ENCODE measurements at places on chromosomes 12 and 14. TPM values are rescaled to one million over a fixed set of nuclear protein-coding genes. Genes with fewer than 3 reads are reported as not detected.

GRCh38 chr14:68964300-68965093 lies 14.6 kb downstream of the ACTN1 start:
- no peak for DNase-seq

- no peak for DNase-seq
These were observed 34.2 kb downstream of the DAO start for GRCh38 chr12:108914121-108914531.

DNA sequence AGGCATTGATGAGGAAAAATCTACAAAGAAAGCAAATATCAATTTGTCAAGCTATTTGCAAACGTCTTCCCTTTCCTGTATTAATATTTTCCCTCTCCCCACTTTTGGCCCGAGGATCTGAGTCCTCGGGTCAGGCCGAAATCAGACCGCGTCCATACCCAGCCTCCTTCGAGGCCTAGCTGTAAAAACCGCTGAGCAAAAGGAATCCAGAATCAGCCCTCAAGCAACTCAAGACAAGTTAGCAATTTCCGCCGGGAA lies 353 bp upstream of the MAPK1IP1L start:
- no peak for DNase-seq

GRCh38 chr12:117040496-117040895 lies 58.7 kb downstream of the TESC start:
- DNase-seq: no peak

DNA sequence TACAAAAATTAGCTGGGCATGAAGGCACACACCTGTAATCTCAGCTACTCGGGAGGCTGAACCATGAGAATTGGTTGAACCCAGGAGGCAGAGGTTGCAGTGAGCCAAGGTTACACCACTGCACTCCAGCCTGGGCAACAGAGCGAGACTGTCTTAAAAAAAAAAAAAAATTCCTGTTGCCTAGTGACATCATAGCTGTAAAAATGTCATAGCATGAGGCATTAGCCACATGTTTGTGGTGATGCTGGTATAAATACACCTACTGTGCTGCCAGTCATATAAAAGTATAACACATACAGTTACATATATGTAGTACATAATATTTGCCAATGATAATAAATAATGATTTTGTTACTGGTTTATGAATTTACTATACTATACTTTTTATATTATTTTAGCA lies 22.2 kb downstream of the SLC41A2 start:
- DNase-seq: no peak

DNA sequence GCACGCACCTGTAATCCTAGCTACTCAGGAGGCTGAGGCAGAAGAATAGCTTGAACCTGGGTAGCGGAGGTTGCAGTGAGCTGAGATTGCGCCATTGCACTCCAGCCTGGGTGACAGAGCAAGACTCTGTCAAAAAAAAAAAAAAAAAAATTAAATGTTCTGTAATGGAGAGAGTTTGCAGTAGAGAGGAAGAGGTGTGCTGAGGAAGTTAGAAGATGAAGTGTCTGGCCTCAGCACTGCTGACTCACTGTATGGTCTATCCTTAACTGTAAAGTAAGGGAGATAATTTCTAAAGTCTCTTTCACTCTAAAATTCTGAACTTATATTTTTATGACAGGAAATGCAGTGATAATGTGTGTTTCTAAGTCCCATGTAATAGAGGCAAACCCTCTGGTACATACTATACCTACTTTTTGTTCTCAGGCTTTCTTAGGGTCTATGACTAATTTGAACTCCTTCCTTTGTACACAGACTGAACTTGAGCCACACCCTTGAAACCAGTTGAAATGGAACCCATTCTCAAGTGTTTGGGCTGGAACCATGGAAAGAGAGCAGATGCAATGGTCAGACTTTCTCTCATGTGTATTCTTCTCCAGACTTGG lies 278.1 kb upstream of the FAR2 start:
- DNase-seq: no peak

DNA sequence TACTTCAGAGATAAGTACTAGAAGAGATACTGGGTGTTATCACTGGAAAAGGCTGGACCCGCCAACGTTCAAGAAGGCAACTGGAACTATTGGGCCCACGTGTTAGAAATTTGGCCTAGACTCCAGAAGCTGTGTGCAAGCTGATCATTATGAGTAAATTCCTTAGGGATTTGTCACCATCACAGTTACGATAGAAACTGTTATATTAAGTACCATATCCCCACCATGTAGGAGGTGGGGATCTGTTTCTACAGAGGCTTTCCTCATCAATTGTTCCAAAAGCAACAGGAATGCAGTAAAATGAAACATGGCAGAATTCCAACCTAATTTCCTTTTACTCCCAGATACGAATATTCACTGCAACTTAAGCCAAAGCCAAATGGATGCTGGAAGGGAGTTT lies 170.7 kb downstream of the NOVA1 start:
- no peak for DNase-seq

DNA sequence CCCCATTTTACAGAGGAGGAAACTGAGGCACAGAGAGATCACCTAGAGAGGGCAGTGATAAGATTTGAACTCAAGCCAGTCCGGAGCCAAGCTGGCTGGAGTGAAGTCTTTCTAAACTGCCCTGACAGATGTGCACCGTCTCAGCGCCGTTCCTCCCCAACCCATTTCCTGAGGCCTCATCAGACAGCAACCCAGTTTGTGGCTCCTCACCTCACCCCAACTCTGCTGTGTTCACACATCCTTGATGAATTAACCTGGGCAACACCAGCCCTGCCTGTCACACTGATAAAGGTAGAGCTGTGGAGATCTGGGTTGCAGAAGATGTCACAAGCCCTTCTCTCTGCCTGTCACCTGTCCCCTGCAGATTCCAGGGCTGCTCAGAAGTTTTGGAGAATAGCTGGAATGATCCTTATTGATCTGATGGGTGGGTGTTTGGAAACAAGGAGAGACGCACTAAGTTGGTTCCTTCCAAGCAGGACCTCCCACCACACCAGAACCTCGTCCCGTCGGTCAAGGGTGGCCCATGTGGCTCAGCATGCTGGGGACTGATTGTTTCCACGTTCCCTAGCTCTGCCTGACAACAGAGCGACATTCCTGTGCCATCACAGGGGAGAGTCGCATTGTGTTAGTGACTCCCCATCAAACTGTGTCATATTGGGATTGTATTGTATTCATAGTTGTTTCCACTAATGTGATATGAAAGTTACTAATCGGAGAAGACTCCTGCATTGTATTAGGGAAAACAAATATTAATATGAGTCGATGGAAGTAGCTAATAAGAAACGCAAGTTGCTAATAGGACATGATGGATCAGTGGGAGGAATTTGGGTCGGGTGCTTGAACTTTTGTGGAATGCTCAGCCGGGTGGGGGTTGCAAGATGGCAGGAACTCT lies 200.6 kb downstream of the PHETA1 start:
- DNase-seq: no peak

Gene CD4
- 0.26 TPM for polyA plus RNA-seq
